ENCODE measurements at places on chromosomes 7 and 10.

DNA sequence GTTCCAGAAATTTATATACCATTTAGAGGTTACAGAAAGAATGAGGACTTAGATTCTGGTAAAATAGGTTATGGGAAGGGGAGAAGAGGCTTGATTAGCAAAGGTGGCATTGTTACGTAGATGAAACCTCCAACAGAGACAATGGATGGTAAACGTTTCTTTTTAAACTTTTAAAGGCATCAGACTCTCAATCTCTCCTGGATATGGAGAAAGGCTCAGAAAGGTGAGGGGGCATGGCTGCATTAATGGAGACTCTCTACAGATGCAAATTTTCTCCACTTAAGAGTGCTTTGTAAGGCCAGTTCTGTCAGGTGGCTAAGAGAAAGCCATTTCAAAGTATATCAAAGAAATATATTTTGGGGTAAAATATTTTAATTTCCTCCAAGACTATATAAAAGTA, 240.9 kb upstream of the PTER start:
- DNase-seq: no peak

DNA sequence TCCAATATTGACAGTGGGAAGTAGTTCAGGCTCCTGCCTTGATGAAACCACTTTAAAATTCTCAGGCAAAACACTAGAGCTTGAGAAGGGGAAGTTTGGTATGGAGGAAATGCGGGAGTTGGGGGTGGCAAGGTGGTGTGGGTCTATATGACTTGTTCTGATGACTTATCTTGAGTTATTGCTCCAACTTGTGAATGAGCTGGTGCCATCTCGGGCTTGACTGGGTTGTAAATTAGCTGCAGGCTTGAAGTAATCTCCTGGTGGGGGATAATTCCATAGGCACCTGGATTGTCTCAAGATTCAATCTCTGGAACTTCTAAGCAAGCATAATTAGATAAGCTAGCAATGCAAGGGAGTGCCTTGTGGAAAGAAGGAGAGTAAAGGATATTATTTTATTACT, 29.0 kb downstream of the MRPL32 start:
- no peak for DNase-seq

- no peak for DNase-seq
These were observed 10.9 kb downstream of the MARVELD1 start for GRCh38 chr10:97724341-97724941.

DNA sequence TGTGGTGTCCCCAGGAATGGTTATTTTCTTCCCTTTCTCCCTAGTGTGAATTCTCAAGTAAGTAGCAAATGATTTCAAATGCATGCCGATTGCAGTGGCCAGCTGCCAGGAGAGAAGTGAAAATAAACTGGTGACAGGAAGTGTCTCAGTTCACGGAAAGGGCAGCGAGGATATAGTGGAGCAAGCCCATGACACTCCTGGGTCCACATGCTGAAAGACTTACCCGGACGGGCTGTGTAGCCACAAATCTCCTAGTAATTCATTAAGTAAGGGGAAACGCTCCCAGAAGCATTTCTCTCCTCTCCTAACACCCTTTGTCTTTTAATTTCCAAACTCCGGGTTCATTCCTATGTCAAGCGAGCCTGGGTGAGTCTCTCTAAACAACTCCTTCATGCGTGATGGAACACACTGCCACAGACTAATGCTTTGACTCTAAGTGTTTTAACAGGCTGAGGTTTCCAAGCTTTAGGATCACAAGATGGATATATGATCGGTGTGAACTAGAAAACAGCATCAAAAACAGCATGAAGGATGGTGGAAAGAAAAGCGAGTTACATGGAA, 125.6 kb downstream of the CYP26A1 start:
- no peak for DNase-seq

GRCh38 chr7:78605119-78605518, 806.5 kb downstream of the PHTF2 start:
- DNase-seq: no peak

GRCh38 chr7:24328050-24328449, 44.1 kb downstream of the NPY start:
- DNase-seq: no peak

DNA sequence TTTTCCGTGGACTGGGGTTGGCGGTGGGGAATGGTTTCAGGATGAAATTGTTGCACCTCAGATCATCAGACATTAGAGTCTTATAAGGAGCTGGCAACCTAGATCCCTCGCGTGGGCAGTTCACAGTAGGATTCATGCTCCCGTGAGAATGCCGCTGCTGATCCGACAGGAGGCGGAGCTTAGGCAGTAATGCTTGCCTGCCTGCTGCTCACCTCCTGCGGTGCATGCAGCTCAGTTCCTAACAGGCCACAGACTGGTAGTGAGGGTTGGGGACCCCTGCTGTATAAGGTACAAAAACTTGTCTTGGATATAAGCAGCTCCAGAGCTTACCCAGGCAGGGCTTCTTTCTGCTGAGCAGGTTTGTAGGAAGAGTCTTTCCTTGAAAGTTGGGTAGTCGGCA, 53.9 kb downstream of the SHH start:
- DNase-seq: no peak

GRCh38 chr10:60003651-60004523, 97.5 kb upstream of the CCDC6 start:
- no peak for DNase-seq

- DNase-seq: no peak
These were observed 122.9 kb upstream of the LYZL2 start for GRCh38 chr10:30752481-30752881.

- no peak for DNase-seq
These were observed 252.4 kb downstream of the DIP2C start for GRCh38 chr10:436911-437665.

DNA sequence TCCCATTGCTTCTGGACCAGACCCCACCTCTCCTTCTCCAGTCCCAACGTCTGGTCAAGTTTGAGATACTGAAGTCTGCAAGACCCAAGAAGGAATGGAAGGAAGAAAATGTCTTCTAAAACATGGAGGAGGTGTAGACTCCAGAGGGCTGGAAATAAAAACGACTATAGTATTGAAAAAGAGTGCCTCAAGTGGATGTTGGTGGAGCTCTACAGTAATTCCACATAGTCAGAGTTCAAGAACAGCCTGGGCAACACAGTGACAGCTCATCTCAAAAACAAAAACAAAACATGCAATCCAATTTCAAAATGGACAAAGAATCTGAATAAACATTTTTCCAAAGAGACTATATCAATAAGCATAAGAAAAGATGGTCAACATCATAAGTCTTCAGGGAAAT, 2.3 kb upstream of the PCGF6 start:
- no peak for DNase-seq

DNA sequence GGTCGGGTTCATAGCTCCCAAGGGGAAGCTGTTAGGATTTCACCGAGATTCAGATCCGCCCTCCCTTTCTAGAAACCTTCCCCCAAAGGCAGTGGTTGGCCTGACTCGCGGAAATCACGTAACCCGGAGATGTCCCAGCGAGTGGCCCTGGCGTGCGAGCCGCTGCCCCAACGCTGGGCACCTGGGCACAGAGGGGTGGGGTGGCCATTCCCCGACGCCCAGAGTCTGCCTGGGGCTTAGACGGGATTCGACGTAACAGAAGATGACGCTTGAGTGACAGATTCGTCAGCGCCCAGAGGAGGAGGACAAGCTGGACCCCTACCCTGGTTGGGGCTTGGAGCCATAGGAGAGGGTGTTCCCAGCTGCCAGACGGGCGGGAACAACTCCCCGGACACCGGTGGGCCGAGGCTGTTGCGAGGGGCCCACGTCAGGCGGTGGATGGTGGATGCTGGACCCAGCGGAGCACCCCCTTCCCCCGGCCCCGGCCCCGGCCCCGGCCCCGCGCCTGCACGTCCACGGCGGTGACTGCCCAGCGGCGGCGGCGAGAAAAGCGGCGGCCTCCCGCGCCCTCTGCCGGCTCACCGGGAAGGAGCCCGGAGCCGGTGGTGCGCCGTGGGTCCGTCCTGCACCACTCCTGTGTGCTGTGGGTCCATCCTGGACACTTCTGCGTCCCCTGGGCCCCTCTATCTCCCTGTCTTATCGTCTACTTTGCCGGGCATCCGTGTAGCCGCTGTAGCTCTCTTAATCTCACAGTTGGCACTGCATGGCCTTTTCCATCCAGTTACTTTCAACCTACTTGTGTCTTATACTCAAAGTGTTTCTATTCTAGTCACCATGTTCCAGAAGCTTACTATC, 35.4 kb upstream of the KNDC1 start:
- no peak for DNase-seq

DNA sequence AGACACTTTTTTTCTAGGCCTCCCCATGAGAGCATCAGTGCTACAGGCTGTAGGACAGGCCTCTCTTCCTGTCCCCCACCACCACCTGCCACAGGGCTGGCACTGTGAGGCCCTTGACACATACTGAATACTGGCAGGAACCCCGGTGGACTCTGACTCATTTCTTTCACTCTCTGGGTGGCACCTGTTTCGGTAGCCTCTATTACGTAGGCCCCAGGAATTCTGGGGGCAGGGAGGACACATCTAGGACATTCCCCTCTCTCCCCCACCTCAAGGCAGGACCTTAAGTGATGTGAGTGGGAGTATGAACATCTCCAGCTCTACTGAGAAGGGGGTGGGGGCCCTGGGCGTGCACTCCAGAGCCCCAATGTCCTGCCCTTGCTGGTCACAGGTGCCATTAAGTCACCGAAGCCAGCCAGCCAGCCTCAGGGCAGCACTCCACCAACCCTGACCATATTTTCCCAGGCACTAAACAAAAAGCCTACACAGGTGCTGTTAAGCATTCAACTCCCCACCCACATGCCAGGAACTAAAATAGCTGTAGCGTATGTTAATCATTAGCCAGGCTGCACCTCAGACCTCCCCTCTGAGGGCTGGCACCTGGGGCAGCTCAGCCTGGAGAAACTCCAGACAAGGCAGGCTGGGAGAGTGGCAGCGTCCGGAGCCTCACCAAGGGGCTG, 8.9 kb downstream of the ANXA11 start:
- DNase-seq: no peak

DNA sequence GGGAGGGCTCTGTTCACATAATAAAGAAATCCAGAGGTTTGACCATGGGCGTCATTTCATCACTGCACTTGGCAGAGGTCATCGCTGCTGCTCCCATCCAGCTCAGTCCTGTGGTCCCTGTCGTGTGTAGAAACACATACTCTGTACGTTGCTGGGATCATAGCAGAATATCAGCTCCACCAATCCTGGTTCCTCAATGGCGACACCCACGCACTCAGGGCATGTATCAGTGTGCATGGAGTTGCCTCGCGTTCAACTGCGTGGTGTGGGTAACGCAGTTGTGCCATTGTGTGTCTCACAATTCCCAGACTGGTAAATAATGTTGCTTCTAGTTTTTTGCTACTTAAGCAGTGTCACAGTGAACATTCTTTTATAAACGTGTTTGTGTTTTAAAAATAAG, 111.1 kb downstream of the LHPP start:
- no peak for DNase-seq

- DNase-seq: no peak
These were observed 34.6 kb upstream of the UNCX start for GRCh38 chr7:1197997-1198625.

DNA sequence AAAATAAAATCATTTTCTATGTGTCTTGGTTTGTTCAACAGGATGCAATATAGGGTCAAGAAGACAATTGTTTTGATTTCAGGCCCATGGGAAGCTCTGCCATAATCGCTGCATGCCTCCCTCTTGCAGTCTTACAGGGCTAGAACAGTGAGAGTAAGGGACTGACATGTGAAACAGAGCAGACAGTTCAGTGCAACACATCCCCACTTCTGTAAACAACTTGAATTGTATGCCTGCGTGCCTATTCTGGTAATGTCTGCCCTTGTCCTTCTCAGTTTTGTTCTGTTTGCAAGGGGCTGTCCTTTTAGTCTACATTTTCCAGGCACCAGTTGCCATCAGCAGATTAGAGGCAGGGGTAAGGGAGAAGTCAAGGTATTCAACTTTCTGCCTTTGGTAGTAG, 34.8 kb upstream of the GPR37 start:
- DNase-seq: no peak
